Myometrial cell (primary cell): ENCODE measurements at places on chromosomes 12 and 14. TPM values are rescaled to one million over a fixed set of nuclear protein-coding genes. Genes with fewer than 3 reads are reported as not detected.

Gene KRT80
- 0.53 TPM in 1 of 2 replicates, not detected in the other for total RNA-seq

Gene BMP4
- total RNA-seq, result 3.7 and 12.2 TPM in 2 replicates

Gene TMEM121
- total RNA-seq, result 6.2 and 11.2 TPM in 2 replicates

Gene SLC6A15
- total RNA-seq, result 7.2 and 12.1 TPM in 2 replicates

Gene LIN7A
- total RNA-seq, result 11.2 and 19.5 TPM in 2 replicates

Gene AICDA
- not detected in 2 replicates for total RNA-seq

Gene RERGL
- not detected in 2 replicates for total RNA-seq

Gene ALX1
- total RNA-seq, result 2.3 and 3.5 TPM in 2 replicates
